ENCODE measurements at places on chromosomes 2 and 18.
A peak's percentile ranks its signal among the peaks of the same experiment; 100 is the strongest.

DNA sequence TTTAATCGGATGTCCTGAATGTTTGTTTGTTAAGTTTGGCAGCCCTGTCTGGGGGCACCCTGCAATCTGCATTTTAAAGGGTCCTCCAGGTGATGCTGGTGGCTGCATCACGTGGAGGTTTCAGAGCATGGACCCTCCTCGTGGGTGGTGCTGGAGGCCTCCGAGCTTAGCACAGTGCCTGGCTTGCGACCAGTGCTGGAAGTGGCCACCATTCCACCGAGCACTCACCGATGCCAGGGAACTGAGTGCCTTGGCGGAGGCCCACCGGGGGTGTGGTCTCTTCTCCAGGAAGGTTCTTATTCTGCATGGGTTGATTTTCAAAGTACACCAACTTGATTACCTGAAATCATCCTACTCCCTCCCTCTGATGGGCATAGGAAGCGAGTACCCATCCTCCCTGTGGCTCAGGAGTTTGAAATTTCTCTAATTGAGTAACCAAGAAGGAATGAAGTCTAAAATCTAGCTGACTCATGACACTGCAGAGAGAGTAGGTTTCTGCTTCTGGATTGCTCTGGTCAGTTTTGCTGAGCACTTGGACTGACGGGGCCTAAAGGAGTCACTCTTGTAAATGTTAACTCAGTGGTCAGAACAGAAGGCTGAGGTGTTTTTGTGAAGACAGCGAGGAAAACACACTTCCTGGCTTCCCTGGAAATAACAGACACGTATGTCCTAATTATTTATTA, 58.1 kb upstream of the SLC66A3 start:
- no peak for DNase-seq

GRCh38 chr2:175027755-175028154, 22.6 kb upstream of the CHN1 start:
- no peak for DNase-seq

DNA sequence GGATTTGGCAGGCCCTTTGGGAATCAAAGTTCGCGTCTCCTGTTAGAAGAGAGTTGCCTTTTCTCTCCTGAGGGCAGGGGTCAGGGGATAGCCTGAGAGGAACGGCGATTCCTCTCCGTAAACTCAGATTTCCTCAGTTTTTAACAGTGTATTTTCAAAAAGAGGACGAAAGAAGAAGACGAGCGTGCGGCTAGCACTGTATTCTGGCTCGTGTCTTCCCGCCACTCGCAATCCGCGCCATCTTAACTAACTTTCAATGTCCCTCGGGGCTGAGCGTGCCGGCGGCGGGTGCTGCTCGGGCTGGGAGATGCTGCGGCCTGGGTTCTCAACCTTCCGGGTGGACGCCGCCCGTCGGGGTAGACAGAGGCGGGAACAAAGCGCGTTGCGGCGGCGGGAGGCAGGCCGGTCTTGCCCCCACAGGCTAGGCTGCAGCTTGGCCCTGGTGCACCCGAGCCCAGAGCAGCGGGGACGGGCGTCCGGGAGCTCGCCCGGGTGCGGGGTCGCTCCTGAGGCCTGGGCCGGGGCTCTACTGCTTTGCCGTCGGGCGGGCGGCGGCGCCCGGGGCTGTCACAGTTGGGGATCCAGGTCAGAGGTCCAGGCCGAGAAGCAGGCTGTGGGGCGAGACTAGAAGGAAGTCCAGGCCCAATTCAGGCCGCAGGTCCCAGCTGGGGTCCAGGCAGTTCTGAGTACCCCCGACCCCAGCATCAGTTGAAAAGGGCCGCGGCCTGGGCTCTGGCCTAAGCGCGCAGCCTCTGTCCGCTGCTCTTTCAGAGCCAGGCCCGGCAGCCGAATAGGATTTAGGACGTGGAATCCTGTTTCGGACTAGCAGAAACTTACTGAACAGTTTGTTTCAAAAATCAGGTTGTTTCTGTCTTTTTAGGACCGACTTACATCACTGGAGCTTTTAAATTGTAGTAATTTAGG, 11.8 kb downstream of the TBR1 start:
- DNase-seq = no peak

- DNase-seq = peak; percentile 39
These were observed 14.7 kb upstream of the PUM2 start for GRCh38 chr2:20365249-20365817.

DNA sequence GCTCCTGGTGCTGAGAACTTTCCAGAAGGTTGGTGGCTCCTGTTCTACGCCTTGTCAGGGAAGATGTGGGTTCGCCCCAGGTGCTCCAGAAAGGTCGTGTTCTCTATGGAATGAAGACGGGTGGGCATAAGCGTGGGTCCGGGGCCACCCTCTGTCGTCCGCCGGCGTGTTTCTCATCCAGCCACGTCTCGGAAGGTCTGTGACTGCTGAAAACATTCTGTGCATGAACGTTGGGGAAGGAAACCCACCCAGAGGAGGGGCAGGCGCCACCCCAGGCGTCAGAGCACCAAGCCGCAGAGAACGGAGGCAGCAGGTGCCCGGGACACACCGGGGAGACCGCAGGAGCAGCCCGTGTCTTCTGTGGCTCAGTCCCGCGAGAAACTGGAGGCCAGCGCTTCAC, 118.2 kb downstream of the RTP5 start:
- no peak for DNase-seq

- no peak for DNase-seq
These were observed at the start of gene KHK for GRCh38 chr2:27086724-27087593. KHK (plus strand) TSS chr2:27086772; CDS start chr2:27087260, 488 bp downstream.

DNA sequence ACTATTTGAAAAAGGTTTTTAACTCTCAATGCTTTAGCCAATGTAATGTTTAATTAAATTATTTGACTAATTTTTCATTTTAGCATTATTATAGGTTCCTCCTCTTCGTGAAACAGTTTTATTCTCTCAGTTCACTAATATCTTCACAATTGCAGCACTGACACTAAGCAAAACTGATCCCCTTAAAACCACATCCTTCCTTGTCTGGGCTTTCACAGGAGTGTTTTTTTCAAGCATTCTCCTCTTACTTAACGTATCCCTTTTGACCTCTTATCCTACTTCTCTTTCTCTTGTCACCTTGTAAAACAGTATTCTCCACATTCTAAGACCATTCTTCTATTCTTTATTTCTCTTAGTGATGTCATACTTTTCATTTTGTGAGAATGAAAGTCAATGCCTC, 112.8 kb downstream of the DSC3 start:
- no peak for DNase-seq

GRCh38 chr18:46715062-46715461, 41.8 kb downstream of the ST8SIA5 start:
- no peak for DNase-seq

- no peak for DNase-seq
These were observed 6.9 kb upstream of the CRIM1 start for GRCh38 chr2:36348721-36349120.

DNA sequence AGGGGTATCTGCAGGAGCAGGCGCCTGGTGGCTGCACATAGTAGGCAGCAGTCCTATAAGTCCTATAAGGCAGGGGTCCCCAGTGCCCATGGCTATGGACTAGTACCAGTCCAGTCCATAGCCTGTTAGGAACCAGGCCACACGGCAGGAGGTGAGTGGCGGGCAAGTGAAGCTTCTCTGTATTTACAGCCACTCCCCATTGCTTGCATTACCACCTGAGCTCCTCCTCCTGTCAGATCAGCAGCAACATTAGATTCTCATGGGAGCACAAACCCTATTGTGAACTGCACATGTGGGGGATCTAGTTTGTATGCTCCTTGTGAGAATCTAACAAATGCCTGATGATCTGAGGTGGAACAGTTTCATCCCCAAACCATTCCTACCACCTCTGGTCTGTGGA, 33.1 kb downstream of the STK25 start:
- no peak for DNase-seq

GRCh38 chr2:158599609-158600008, 142.9 kb downstream of the PKP4 start:
- DNase-seq = no peak

GRCh38 chr18:275486-275885, 7.6 kb upstream of the THOC1 start:
- DNase-seq = no peak

DNA sequence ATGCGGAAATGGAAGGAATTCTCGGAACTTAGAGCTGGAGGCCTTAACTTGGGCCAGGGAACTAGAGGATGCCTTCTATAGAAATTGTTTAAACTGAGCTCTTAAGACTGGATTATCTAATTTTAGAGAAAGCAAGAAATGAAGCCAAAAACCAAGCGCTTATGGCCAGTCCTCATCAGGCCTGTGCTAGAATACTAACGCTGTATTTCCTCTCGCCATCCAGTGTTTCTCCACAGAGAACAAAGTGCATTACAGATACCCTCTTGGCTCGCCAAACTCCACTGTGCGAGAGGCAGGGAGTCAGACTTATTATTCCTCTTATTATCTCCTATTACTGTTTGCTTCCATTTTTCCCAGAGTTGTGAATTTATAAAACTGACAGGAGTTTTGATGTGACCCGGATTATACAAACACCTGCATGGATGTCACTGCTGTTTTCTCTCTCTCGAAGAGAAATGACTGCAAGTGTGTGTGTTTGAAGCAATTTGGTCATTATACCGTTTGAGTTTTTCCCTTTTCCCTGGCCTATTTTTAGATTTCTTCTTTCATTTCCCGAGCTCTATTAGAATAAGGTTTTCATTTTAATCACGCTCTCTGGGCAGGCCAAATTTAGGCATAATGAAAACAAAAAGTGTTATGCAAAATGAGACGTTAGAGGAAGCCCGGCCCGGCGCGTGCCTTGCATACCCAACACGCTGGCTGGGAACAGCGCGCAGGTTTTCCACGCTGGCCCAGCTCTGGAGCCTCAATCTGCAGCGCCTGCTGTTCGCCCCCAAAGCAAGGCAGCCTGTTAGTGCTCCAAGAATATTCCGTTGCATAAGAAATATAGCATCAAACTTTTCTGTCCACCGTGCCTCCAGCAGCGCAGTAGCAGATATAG, 103.3 kb downstream of the ALK start:
- DNase-seq = no peak

GRCh38 chr18:27750014-27750413, 426.9 kb downstream of the CDH2 start:
- no peak for DNase-seq

GRCh38 chr2:118558846-118559245, 288.6 kb downstream of the EN1 start:
- no peak for DNase-seq

DNA sequence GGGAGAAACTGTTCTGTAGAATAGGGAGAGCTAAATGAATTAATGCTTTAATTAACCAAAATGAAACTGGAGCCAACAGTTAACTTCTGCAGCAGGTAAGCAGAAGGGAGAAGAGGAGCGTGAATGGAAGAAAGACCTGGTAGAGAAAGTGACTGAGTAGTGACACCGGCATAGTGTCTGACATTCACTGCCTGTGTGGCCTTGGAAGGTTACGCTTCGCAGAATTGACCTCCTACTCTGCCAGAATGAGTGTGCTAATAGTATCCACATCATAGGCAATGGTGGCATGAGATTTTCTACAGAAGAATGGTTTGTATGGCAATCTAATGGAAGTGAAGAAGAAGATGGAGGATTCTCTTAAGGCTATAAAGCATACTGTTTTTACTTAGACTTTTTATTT, 614.4 kb downstream of the CPS1 start:
- DNase-seq = no peak

- no peak for DNase-seq
These were observed 65.1 kb upstream of the TGIF1 start for GRCh38 chr18:3384664-3385563.

DNA sequence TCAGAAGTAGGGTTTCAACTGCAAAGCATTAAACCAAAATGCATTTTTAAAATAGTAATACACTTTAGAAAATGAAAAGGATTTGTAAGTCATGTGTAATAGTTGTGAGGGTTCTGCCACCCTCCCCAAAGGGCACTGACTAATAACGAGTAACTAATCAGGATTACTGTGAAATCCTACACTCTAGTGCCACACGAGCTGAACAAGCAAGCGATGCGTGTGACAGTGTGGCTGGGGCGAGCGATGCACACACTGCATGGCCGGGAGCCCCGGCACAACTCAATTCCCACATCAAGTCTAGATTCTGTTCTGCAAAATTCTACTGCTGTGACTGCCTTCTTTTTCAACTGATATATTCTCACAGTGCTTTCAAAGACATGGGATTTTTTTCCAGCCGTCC, 156.4 kb downstream of the SEPTIN10 start:
- DNase-seq = no peak

GRCh38 chr18:39341129-39341528, 1775.5 kb upstream of the CELF4 start:
- no peak for DNase-seq

DNA sequence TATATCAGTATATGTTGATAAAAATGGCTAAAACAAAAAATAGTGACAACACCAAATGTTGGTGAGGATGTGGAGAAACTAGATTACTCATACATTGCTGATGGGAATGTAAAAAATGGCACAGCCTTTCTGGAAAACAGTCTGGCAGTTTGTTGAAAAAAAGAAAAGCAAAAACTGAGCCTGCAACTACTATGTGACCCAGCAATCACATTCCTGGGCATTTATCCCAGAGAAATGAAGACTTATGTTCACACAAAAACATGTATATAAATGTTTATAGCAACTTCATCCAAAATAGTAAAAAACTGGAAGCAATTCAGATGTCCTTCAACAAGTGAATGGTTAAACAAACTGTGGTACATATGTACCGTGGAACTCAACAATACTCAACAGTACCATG, 7.5 kb upstream of the KDSR start:
- no peak for DNase-seq

DNA sequence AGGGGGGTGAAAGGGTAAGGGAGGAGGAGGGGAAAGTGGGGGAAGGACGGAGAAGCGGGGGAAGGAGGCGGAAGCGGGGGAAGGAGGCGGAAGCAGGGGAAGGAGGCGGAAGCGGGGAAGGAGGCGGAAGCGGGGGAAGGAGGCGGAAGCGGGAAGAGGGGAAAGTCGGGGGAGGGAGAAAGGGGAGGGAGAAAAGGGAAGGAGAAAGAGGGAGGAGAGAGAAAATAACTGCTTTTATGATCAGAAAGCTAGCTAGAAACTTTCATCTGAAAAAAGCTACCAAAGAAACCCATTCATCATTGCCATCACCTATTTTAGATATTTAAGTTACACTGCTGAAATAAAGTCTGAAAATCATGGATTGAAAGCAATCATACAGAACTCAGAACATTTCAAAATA, 72.5 kb downstream of the USP34 start:
- DNase-seq = no peak

- DNase-seq = no peak
These were observed 430 bp downstream of the BIN1 start for GRCh38 chr2:127106457-127106990.

- no peak for DNase-seq
These were observed 1848.6 kb upstream of the CELF4 start for GRCh38 chr18:39414009-39414700.
